ENCODE measurements at places on chromosomes 2 and 18.
A peak's percentile ranks its signal among the peaks of the same experiment; 100 is the strongest.

DNA sequence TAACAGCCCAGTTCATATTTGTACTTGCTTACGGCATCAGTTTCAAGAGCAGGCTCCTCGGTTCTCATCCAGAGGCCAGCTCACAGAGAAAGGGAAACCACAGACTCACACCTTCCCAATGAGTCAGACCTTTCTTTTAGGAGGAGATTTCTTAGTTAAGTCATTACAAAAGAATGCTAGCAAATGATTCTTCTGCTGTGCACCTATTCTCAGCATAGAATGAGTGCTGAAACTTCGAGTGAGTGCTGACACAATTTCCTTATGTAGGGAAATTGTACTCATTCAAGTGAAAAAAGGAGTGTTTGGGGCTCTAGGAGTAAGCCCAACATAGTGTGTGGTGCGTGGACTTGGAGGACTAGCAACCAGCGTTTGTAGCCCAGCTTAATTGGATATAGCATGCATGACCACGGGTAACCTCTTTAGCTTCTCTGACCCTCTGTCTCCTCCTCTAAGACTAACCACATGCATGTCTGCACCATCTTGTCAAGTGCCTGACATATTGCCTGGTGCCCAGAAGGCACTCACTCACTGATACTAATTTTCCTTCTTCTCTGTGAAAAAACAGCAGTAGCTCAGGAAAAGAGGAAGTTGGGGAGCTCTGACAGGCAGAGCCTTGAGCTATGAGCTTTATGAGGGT, 87.0 kb downstream of the ALPK2 start:
- peak; percentile 87 for DNase-seq

- DNase-seq = no peak
Observed at GRCh38 chr2:47043891-47044239, 111.2 kb downstream of the STPG4 start.

- no peak for DNase-seq
Observed at GRCh38 chr2:14722904-14723570, 90.5 kb downstream of the LRATD1 start.

- DNase-seq = peak; percentile 17
Observed at GRCh38 chr2:136085453-136086209, 32.3 kb downstream of the CXCR4 start.
